Cardiac muscle cell (in vitro differentiated cells and primary cell): ENCODE measurements at places on chromosomes 11 and 22.

- peak; percentile 9 for DNase-seq
These were observed 104.4 kb downstream of the FANCF start for GRCh38 chr11:22521226-22521625.

DNA sequence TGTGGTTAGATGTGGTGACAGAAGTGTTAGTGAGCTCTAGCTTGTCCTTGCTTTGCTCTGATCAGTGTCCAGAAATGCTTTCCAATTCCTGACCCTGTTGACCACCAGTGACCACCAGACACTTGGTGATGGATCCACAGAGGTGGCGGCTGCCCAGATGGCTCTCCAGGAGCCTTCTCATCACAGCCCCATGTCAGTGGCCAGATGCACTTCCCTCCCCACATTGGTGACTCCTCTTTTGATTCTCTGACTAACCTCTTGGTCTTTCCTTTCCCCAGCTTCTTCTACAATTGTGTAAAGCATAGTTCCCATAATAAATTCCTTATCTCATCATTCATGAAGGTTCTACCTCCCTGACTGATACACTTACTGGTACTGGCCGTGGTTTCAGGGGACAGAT, 40.1 kb upstream of the CXCR5 start:
- no peak for DNase-seq

- DNase-seq = peak; percentile 68
These were observed 585 bp downstream of the THYN1 start for GRCh38 chr11:134252346-134253187.

- peak; percentile 93 for DNase-seq
These were observed 15.7 kb downstream of the SLN start for GRCh38 chr11:107696140-107696539.

- no peak for DNase-seq
These were observed 330 bp downstream of the SLC5A1 start for GRCh38 chr22:32043391-32043790.

- no peak for DNase-seq
These were observed 863 bp downstream of the SIAE start for GRCh38 chr11:124672536-124673215.
